ENCODE measurements at places on chromosomes 5 and 9. TPM values are rescaled to one million over a fixed set of nuclear protein-coding genes. Genes with fewer than 3 reads are reported as not detected.

DNA sequence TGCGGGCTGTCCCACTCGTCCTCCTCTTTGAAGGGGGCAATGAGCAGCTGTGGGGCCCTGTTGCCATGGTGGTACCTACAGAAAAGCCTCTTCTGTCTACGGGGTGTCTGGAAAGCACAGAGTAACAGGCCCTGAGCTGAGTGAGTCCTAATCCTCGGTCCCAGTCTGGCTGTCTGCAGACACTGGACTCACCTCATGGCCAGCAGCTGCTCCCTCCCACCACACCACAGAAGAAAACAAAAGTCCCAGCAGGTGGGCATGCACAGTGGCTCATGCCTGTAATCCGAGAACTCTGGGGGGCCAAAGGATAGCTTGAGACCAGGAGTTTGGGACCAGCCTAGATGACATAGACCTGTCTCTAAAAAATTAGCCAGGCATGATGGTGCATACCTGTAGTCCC, 19.9 kb downstream of the P4HA2 start:
- no peak for DNase-seq

DNA sequence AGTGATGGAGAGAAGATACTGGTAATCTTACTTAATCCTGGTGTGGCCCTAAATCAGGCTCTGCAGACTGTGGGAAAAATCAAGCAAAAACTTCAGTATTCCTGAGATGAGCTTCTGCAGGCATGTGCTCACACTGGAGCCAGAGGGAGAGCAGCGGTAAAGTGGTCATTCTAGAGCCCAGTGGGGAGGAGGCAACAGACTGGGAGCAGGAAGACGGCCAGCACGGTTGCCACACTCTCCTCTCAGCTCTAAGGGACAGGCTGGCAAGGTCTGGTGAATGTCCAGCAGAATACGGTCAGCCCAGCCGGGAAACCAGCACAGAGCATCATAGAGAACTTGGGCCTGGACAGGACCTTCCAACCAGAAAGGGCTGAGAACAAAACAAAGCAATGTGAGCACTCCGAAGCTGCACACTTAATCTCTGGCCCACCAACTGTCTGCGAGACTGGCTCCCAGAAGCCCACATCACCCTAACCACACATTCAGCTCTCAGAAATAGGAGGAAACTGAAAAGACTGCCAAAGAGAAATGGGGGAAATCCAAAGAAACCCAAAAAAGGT, 30.3 kb downstream of the MED27 start:
- no peak for DNase-seq

- DNase-seq, result no peak
Observed at GRCh38 chr5:133317558-133317957, 265.7 kb downstream of the HSPA4 start.

DNA sequence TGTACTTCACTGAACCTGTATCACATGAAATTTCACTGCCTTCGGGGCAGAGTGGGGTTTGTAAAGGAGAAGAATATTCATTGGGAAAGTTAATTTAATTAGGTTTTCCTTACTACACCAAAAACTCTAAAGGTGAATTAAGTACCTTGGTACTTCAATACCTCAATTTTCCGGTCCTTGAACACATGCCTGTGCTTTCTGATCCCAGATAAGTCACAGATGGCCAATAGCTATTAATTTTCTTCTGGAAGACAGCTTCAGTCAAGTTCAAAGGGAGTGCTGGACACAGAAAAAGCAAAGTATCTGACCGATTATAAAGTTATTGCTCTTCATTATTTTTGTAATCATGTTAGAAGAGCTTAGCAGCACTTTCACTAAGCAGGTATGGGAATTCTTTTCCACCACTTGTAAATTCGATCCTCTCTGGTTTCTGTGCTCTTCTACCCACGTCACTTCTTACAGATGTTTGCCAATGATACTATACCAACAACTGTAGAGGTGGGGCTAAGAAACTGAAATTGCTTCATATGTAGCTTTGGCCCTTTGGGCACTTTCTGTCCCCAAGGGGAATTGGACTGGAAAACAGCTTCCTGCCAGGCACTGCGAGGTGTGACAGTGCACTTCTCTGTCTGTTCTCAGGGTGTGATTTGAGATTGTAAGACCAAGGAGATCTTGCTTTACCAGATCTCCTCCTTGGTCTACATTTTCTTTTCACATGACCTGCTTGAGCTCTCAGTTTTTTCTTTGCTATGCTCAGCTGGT, 164.0 kb downstream of the CCDC192 start:
- DNase-seq, result no peak

GRCh38 chr5:136195971-136196820, 3.2 kb upstream of the SMIM32 start:
- DNase-seq, result no peak

- peak; percentile 12 for DNase-seq
Observed at GRCh38 chr9:18427691-18428090, 46.3 kb upstream of the ADAMTSL1 start.

- peak; percentile 70 for DNase-seq
Observed at GRCh38 chr9:114291064-114291474, 31.8 kb upstream of the ORM1 start.

DNA sequence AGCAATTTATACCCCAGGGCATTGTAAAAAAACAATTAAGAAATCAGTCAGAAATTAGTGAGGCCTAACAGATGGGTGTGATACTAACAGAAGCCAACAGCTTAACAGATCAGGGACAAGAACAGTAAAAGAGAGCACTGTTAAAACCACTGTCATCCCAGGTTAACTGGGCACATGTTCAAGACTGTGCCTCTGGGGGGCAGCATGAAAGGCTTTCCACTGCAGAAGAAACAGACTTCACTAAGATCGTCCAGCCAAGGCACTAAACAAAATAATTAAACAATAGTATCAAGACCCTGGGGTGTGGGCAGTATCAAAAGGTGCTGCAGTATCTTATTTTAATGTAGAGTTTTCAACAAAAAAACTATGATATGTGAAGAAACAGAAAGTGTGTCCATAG, 43.5 kb downstream of the FBN2 start:
- DNase-seq, result peak; percentile 3

GRCh38 chr5:172499287-172499686, 45.0 kb upstream of the SH3PXD2B start:
- DNase-seq, result no peak

- DNase-seq, result no peak
Observed at GRCh38 chr5:101663543-101663942, 632.5 kb downstream of the SLCO4C1 start.

DNA sequence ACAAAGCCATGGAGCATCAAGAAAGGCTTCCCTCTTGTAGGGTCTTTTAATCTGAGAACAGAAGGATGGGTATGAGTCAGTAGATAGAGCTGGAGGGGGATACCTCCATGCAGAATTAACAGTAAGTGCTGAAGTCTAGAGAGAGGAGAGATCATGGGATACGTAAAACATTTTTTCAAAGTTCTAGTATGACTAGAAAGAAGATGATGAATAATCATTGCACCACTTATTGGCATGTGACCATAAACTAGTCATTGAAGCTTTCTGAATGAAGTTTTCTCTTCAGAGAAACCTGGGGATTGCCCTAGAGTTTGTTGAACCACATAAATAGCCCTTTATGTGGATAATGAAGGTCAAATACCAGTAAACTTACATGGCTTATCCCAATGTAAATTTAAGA, 48.6 kb upstream of the PTPRD start:
- DNase-seq, result no peak

DNA sequence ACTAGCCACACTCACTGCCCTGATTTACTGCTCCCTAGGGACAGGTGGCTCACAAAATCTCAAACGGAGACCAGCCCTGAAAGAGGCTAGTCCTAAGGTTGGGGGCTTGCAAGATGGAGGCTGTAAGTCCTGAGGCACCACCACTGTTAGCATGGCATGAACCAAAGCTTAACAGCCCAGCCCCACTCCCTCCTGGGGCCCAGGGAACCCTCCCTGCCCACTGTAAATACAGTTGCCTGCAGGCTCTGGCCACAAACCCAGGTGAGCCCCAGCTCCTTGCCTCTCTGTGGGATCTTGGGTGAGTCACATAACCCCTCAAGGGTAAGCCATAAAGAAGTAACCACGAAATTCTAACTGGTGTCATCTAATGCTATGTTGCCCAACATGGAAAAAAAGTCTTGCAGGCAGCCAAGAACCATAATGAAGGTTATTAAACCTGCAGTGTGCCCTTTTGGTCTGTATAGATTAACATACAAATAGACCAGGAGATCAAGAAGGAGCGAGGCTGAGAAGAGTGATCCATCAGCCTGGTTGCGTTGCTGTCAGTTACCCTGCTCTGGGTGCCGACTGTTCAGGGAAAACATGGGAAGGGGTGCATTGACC, 1.7 kb upstream of the POMT1 start:
- no peak for DNase-seq

DNA sequence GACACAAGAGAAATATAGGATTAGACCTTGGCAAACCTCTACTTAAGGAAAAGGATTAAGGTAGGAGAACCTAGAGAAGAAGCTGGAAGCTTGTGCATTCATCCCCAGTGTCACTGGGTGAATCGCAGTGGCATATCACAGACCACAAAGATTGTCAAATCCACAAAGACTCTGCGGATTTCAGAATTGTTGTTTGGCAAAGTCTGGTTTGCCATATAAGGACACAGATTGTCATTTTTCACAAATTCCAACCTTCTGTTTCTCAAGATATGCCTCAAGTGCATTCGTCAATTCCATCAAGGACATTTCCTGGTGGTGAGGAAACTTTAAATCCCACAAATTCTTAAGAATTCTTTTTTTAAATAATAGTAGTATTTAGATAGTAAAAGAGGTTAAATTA, 395.1 kb upstream of the PAPPA start:
- DNase-seq, result no peak

- no peak for DNase-seq
Observed at GRCh38 chr9:65449423-65449822, 164.4 kb upstream of the FOXD4L5 start.

- peak; percentile 58 for DNase-seq
Observed at GRCh38 chr9:129737479-129738274, 15.2 kb downstream of the PTGES start.

- no peak for DNase-seq
Observed at GRCh38 chr5:101894985-101895384, 401.1 kb downstream of the SLCO4C1 start.

GRCh38 chr9:68978066-68978465, 35.8 kb downstream of the PRKACG start:
- DNase-seq, result no peak

- no peak for DNase-seq
Observed at GRCh38 chr5:76582230-76583162, 40.7 kb downstream of the F2RL2 start.

GRCh38 chr9:137269231-137269772, 8.2 kb upstream of the TOR4A start:
- peak; percentile 77 for DNase-seq

GRCh38 chr9:111039231-111039906, 1.1 kb upstream of the LPAR1 start:
- no peak for DNase-seq

DNA sequence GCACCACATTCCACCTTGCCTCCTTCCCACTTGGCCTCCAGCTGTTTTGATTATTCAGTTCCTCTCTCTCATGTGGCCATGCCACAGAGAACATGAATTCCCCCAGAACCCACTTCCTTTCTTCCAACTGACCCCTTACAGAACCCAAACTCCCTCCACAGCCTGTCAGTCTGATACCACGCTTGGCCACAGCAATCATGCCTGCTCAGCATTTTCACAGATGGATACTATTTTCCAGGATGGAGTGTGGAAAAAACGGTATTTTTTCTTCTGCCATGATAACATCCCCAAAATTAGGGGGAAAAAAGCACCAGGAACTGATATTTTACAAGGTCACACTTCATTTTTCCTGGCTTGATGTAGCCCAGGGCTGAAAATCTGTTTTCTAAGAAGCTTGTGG, 34.9 kb upstream of the SLIT3 start:
- DNase-seq, result no peak

DNA sequence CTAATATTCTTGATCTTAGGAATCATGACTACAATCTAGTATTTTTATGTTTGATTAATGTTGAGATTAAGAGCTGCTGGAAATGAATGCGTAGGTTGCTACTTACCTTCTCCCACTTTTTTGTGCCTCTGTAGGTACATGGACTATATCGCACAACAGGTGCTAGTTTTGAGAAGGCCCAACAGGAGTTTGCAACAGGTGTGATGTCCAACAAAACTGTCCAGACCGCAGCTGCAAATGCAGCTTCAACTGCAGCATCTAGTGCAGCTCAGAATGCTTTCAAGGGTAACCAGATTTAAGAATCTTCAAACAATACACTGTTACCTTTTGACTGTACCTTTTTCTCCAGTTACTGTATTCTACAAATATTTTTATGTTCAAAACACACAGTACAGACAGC, 115.0 kb downstream of the SCAMP1 start:
- no peak for DNase-seq

DNA sequence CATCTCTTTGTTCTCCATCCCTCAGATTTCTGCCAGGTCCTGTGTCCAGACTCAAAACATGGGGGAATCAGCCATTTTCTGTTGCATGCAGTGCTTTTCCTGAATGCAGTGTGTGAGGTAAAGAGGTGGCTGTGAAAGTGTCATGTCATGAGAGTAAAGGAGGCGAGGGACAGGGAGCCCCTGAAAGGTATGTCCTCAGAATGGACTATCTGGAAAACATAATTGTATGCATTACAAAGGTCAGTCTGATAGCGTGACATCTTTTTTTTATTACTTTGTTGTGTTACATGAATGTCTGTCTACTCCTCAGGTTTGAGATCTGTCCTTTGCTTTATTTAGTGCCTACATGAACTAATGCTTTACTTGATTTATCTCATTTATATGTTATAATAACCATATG, 239.1 kb downstream of the MAN2A1 start:
- DNase-seq, result no peak

DNA sequence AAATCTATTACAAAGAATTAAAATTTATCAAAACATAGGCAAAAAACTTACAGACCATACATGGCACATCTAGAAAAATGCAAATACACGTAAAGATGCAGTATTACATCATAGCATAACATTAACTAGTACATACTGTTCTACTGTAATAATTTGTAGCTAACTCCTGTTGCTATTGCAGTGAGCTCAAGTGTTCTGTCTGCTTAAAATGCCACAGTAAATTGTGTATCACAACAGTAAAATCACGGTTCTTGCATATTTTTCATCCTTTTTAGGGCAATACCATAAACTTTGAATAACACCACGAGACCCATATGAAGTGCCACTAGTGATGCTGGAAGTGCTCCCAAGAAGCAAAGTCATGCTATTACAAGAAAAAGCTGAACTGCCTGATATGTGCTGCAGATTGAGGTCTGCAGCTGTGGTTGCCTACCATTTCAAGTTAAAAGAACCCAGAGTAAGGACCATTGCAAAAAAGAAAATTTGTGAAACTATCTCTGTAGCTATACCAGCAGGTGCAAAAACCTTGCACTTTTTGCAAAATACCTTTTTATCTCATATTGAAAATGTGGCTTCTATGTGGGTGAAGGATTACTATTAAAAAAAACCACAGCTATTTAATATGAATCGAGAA, 14.2 kb downstream of the HOMER1 start:
- no peak for DNase-seq

GRCh38 chr5:107203243-107203642, 467.5 kb downstream of the EFNA5 start:
- DNase-seq, result no peak

The OSMR gene
- 9.1 TPM for total RNA-seq

The ERBIN gene
- 43.8 TPM for total RNA-seq

The SPATA31A1 gene
- not detected for total RNA-seq

The CARTPT gene
- not detected for total RNA-seq

The HK3 gene
- total RNA-seq, result not detected

The MARVELD2 gene
- total RNA-seq, result 2.0 TPM

The POC5 gene
- total RNA-seq, result 5.9 TPM

The SPEF2 gene
- total RNA-seq, result 0.20 TPM

The HTR4 gene
- total RNA-seq, result not detected
